ENCODE measurements at places on chromosomes 7 and 10.
A peak's percentile ranks its signal among the peaks of the same experiment; 100 is the strongest.

- no peak for DNase-seq
These were observed 1274.9 kb upstream of the SORCS1 start for GRCh38 chr10:108439397-108439796.

DNA sequence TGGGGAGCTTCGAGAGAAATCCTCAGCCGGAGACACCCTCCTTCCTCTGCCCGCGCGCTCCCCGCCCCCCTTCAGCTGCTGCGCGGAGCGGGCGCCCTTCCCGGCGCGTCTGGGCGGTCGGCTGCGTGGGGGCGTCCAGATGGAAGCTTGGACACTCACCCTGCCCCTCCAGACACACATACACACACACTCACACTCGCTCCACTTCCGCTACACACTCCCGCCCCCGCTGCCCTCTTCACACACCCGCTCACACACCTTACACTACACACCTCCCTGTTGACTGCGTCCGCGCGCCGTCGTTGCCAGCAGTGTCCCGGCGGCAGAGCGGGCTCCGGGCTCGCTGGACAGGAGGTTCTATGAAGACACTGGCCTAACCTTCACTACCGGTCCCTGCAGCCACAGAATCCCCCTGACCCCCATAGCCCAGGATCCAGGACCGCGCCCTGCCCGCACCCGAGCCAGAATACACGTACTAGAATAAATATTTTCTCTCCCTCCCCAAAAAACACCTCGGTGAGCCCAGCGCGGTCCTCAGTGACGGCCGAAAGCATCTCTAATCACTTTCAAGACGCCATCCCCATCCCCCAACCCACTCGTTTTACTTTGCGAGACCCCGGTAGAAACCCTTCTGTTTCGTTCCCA is 1.1 kb upstream of the EGR2 start:
- DNase-seq: peak; percentile 70

DNA sequence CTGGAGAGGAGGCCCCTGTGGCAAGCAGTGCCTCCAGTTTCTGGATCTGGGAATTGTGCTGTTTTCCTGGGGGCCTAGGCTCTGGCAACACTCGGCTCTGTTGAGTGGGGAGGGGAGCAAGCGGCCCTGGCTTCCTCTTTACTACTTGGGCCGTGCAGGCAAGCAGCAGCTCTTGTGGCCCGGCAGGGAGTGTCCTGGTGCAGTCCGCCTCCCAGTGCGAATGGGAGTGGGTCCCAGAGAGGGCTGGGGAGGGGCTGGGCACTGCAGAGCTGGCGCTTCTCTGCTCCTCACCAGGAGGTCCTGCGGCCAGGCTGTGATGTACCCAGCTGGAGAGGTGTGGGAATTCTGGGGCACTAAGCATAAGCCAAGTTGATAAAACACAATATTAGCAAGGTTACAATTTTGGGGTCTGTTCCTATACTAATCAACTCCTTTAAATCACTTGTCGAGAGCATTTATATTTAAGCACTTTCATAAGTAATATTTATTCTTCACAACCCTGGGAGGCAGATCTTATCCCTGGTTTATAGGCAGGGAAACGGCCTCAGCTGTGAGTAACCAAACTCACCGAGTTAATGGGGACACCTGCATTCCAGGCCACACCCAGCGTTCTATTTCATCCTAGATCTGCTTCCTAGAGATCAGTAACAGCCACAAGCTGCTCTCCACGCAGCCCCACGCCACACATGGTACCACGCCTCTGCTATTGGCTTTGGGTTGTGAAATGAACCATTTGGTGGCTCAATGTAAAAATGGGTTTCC is 183.4 kb upstream of the PLXNA4 start:
- no peak for DNase-seq

DNA sequence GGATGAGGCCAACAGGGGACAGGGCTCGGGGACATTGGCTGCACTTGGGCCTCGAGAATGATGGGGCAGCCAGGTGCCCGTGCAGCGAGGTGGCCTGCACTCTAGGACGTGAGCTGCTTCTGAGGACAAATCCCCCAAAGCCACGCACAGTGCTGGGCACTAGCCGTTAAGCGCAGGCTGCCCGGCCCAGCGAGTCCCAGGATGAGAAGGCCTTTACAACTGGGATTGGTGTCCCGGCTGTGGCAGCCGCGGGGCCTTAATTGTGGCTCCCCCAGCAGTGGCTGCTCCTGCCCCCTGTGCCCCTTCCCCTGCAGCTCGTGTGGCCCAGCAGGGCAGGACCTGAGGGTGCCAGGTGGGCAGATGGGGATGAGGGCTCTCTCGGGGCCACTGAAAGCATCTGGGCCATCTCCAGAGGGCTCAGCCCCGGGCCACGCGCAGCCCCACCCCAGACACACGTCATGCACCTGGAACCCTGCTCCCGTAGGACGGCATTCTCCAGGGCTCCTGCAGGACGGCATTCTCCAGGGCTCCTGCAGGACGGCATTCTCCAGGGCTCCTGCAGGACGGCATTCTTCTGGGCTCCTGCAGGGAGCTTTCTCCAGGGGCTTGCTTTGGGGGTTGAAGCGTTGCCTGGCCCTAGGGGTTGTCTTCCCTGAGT is 6.6 kb downstream of the PWWP2B start:
- DNase-seq: no peak

DNA sequence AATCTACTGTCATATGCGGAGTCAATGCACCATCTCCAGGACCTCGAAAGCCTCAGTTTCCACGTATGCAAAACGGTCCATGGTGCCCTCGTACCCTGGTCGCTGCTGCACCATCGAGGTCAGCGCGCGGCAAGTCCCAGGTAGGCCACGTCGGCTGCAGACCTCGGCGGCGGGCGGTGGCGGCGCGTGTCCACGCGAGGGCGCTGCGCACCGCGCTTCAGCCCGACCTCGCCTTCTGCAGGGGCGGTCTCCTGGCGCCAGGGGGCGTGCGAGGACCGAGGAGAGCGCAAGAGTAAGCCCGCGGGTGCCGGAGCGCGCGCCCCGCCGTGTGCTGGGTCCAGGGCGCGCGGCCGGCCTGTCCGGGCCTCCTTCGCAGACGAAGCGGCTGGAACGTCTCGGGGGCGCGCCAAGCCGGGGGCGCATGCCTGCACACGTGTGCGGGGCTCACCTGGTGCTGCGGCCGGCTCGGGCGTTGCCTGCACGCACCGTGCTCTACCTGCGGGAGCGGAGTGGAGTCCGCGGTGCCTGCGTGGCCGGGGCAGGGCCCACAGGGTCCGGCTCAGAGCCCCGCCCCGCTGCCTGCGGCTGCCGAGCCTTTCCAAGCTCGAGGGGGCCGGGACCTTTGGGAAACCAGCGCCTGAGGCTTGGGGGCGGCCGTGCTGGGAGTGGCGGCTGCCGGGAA is 54.0 kb downstream of the GLRX3 start:
- DNase-seq: peak; percentile 69

- DNase-seq: no peak
These were observed 138.3 kb upstream of the FGFR2 start for GRCh38 chr10:121736315-121737130.

- DNase-seq: no peak
These were observed 5.9 kb downstream of the AGR3 start for GRCh38 chr7:16875861-16876260.

- DNase-seq: no peak
These were observed at the start of gene CRYGN for GRCh38 chr7:151439855-151440798. CRYGN (minus strand) TSS chr7:151440141; CDS start chr7:151439917, 224 bp downstream.

- DNase-seq: no peak
These were observed 52.8 kb upstream of the SEC61G start for GRCh38 chr7:54811846-54812254.

GRCh38 chr7:115269486-115269885 is 347.6 kb downstream of the MDFIC start:
- no peak for DNase-seq

DNA sequence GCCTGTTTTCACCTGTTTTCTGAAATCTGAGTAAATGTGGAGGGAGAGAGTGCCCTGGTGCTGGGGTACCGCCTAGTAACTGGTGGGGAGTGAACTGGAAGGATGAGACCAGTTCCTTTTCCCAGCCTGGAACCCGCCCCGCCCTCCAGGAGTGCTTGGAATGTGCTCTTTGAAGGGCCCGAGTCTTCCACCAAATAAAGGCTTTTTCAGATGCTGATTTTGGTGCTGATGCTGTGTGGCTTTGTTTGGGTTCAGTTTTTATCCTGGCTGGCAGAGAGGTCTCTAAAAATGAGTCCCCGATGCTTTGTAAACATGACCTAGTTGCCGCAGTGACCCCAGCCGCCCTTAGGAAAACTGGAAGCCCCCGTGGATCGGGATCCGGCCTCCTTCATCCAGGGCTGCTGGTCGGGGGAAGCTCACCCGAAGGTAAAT is 25.9 kb downstream of the FOXK1 start:
- DNase-seq: no peak

DNA sequence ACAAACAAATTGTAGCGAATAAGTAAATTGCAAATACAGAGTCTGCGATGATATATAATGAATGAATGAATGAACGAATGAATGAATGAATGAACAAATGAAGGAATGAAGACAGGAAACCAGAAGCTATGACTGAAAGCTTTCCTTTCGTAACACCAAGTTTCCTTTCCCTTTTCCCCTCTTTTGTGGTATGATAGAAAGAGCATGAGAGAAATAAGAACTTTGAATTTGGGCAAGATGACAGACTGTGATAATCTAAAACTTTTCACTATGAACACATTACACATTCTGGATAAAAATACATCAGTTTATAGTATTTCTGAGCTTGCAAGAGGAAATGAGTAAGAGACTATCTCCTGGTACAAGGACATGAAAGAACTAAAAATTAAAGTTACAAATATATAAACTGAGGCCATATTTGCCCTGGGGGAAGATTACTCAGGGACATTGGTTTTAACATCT is 8.4 kb upstream of the UCN3 start:
- no peak for DNase-seq

GRCh38 chr10:13439313-13440184 is 89.3 kb downstream of the BEND7 start:
- no peak for DNase-seq

- no peak for DNase-seq
These were observed 83.5 kb downstream of the IPMK start for GRCh38 chr10:58184120-58184670.

GRCh38 chr7:137120690-137121089 is 222.8 kb downstream of the PTN start:
- no peak for DNase-seq

- no peak for DNase-seq
These were observed 2.4 kb upstream of the INPP5A start for GRCh38 chr10:132535065-132535651.
